ENCODE measurements at places on chromosomes 7 and 10. TPM values are rescaled to one million over a fixed set of nuclear protein-coding genes. Genes with fewer than 3 reads are reported as not detected.

- DNase-seq: no peak
Observed at GRCh38 chr10:94016727-94017714, 23.3 kb downstream of the PLCE1 start.

- DNase-seq: no peak
Observed at GRCh38 chr7:7693881-7694280, 24.5 kb downstream of the RPA3 start.

DNA sequence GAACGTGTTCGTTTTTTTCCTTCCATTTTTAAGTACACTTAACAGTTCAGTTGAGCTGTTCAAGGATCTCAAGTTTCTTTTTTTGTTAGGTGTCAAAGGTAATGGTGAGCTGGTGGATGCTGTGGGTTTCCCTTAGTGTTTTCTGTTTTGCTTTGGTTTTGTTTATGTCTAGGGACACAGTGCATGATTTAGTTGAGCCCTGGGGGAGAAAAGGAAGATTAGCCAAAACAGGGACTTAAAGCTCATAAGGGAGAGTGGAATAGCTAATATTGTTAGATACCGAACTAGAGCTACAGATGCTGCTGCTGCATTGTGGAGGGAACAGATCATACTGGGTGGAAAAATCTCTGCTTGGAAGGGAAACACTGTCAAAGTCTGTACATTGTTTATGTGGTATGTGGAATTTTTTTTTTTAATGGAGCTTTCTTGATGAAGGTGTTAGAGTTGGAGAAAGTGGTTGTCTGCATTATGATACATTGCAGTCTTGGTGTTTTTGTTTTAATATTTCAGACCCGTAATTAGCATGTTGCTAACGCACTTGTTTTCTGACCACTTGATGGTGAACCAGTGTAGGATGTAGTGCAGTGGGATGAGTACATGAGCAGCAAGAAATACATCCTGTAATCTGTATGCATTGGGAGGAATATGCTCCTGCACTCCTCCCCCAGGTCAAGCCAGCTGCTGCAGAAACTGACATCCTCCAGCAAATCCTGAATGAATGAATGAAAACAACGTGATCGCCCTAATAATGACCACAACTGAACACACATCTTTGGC lies 2.1 kb downstream of the GLCCI1 start:
- no peak for DNase-seq

DNA sequence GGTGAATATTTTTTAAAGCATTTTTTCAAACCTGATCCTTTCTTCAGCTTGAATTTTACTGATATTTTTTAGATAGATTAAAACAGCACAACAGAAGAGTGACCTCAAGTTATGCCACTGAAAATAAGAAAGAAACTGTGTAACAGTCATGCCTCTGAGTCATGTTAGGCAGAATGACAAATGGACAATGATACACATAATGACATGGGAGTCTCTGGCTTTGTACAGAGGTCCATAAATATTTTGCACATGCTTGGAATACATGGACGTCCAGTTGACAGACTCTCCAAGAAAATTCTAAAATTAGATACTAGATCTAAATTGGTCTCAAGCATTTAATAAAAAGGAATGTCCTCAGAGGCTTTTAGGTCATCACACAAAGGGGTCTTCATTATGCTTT lies 21.9 kb upstream of the SEMA3A start:
- no peak for DNase-seq

- peak; percentile 72 for DNase-seq
Observed at GRCh38 chr10:117552156-117552631, 9.6 kb downstream of the EMX2 start.

DNA sequence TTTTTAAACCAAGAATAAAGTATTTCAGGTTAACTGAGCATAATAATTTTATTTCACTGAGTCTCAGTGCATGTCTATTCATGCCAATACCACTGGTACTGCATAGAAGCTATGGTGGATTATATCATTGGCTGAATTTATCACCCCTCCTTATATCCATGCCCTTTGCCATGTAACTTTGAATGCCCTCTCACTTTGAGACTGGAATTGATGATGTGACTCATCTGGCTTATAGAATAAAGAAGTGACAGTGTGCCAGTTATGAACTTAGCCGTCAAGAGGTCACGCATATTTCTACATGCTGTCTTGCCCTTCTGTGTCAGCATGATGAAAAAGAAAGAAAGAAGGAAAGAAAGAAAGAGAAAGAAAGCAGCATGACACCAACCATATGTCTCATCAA lies 20.7 kb upstream of the ABLIM1 start:
- DNase-seq: no peak

DNA sequence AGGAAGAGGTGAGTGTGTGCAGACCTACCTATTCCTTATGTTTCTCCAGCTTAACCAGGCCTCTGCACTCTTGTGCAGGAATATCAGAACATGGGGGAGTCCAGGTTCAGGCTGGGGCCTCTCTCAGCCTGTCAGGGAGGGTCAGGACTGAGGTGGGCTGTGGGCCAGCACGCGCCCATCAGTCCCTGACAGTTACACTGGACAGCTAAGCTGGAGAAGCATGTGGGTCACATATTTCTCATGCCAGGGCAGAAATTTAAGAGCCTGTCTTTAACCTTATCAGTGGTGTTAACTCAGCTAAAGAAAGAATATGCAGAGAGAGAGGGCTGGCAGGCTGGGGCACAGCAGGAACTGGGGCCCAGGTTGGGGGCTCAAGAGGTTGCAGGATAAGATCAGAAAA lies 8.7 kb upstream of the POLD2 start:
- DNase-seq: no peak

DNA sequence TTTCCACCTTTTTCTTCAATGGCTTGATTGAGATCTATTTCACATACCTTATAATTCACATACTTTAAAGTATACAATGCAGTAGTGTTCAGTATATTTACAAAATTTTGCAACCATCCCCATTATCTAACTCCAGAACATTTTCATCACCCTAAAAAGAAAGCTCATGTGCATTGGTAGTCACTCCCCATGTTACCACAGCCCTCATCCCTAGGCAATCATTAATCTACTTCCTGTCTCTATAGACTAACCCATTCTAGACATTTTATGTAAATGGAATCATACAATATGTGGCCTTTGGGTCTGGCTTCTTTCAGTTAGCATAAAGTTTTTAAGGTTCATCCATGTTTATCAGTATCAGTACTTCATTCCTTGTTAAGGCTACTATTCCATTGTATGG lies 214.2 kb downstream of the WDR11 start:
- no peak for DNase-seq

The UNCX gene
- total RNA-seq: not detected

The LRGUK gene
- total RNA-seq: 3.6 TPM

The FAM25C gene
- not detected for total RNA-seq

Data from H1 (cell line).